ENCODE measurements at places on chromosomes 4 and X. TPM values are rescaled to one million over a fixed set of nuclear protein-coding genes. Genes with fewer than 3 reads are reported as not detected.

DNA sequence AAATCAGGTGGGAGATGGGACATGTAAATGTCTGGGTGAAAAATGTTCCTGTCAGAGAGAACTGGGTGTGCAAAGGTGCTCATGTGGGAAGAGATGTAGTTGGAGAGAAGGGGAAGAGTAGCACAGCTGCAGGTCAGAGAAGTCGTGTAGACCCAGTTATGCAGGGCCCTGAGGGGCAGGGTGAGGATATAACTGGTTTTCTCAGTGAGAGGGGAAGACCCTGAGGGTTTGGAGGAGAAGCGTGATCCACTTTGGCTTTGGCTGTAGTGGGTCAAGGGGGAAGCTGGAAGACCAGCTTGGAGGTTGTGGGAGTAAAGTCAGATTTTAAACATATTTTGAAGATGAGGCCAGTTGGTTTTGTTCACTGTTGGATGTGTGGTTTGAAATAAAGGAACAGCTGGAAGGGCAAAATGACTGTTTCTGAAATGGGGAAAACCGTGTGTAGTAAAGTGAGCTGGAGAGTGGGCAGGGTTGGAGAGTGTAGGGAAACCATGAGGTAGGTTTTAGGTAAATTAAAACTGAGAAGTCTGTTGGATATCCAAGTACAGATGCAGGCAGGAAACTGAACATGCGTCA is 44.2 kb downstream of the NAP1L5 start:
- peak; percentile 22 for DNase-seq

GRCh38 chr4:145055533-145056257 is 42.3 kb downstream of the ANAPC10 start:
- no peak for DNase-seq

- DNase-seq = no peak
These were observed 44.7 kb downstream of the DDX60 start for GRCh38 chr4:168273838-168274237.

DNA sequence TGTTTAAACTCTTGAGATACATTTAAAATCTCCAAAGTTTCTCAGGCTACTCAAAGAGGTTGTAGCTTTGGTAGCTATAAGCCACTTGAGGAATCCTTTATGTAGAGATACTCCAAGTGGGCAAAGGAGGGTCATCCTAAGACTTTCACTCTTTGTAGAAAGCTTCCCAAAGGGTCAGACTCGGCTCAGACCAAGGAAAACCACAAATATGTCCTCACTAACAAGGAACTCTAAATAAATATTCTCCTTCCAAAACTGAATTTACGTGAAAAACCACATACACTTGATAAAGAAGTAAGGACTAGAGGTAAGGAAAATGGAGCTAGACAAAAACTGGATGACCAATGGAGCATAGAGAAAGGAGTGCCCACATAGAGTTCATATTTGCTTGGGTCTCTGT is 41.7 kb upstream of the DDX60 start:
- no peak for DNase-seq

- DNase-seq = no peak
These were observed 67.7 kb downstream of the MCF2 start for GRCh38 chrX:139640259-139640658.

GRCh38 chrX:53362449-53362848 is 60.0 kb downstream of the SMC1A start:
- no peak for DNase-seq

DNA sequence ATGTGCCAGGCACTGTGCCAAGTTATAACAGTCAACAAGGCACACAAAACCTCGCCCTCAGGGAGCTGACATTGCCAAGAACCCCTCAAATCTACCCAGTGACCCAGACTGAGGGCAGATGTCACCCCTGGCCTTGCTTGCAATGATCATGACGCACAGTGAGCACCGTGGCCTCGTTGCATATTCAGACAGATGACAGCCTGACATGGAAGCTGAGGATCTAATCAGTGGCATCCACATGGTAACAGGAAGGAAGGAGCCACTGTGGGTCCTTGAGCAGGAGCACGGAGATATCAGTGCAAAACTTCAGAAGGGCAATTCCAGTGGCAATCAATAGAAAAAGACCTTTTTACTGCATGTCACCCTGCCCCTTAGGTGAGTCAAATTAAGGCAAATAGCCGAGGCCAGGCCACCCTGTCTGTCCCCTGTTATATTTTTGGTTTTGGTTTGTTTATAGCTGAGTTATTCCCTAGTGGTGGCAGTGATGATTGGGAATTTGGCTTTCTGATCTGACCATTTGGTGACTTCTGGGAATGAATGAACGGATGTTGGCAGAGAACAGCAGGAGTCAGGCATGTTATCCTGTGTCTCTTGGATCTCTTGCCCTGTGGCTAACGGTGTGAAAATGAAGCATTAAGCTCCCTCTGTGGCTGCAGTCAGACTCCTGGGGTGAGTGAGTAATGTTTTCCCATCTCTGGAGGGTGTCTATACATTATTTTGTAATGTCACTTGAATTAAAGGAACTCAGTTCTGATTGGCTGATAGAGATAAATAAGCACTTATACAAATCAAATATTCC is 20.4 kb downstream of the WDR13 start:
- peak; percentile 26 for DNase-seq

GRCh38 chr4:163612762-163613161 is 118.3 kb downstream of the TMA16 start:
- no peak for DNase-seq

Gene HPGD
- 2.7 TPM for total RNA-seq

Gene RBMXL3
- not detected for total RNA-seq

Gene LEF1
- total RNA-seq = 0.63 TPM

DNA sequence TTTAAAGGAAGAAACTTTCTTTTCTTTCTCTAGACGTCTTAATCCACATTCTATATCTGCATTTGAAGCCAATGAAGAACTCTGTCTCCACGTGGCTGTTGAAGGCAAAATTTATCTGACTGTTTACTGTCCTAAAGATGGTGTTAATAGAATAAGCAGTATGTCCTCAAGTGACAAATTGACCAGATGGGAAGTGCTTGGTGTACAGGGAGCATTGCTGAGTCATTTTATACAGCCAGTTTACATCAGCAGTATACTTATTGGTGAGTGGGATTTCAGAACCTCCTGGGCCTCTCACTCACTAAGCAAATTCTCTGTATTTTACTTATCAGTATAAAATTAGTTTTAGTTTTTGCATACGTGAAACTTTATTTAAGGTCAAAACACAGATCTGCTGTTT is 33.7 kb downstream of the ADAD1 start:
- DNase-seq = no peak

- no peak for DNase-seq
These were observed 752.5 kb upstream of the PCDH10 start for GRCh38 chr4:132396636-132397035.

Gene EDNRA
- 10.8 TPM for total RNA-seq

Gene ARSD
- total RNA-seq = 12.0 TPM

DNA sequence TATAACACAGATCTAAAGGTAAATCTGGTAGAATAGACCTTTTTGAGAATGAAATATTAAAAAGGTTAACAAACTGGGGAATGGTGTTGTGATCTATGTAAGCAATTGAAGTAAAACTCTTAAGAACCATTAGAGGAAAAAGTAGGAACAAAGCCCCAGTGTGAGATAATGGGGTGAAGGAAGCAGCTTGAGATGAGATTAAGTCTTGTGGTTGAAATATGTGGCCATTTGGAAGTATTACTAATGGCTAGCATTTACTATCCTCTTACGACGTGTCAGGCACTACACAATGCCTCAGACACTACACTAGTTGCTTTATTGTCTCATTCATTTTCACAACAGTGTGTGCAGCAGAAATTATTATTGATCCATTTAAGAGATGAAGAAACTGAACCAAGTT is 25.9 kb upstream of the NDNF start:
- DNase-seq = no peak

GRCh38 chr4:3276986-3277385 is 15.8 kb upstream of the RGS12 start:
- peak; percentile 53 for DNase-seq

Gene ASB12
- not detected for total RNA-seq

DNA sequence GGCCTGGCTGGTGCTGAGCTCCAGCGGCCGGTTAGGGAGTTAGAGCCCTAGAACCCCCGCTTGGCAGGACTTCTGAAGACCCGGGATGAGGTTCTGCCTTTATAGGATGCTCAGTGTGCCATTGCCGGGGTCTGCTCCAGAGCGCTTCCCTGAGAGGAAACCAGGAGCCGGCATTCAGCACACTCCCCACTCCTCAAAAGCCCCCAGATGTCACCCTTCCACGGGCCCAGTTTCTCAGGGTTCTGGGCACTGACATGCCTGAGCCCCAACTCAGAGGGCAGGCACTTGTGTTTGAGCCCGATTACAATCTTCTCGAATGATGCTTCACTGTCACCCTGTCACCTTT is 6.5 kb downstream of the NKX3-2 start:
- no peak for DNase-seq

DNA sequence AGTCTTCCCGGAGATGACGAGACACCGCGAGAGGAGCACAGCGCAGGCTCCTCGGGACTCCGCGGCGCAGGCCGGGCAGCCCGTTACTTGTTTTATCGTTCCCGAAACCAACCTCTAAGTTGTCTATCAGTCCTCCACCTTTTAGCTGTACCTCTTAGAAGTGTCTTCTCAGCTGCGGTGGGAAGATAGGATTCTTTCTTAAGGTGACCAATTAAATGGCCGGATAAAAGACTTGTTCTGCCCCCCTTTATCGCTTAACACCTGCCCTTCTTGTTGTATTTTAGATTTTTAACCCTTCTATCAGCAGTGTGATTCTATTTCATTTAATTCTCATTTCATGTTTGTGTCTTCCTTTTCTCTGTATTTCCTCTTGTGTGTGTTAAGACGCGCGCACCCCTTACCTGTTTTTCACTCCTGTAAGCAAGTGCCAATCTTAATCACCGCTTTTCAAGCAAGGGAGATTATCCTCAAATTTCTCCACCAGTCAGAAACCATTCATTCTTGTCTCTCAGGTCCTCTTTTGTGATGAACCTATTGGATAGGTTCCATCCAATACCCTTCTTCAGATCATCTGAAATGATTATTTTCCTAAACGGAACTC is at the start of gene SLC9B2:
Gene SLC9B2 (minus strand): TSS at position 15 of the 601 bp plus-strand sequence. CDS start 9,211 bp downstream, outside the sequence.
- DNase-seq = no peak

Gene TRPC5OS
- not detected for total RNA-seq

DNA sequence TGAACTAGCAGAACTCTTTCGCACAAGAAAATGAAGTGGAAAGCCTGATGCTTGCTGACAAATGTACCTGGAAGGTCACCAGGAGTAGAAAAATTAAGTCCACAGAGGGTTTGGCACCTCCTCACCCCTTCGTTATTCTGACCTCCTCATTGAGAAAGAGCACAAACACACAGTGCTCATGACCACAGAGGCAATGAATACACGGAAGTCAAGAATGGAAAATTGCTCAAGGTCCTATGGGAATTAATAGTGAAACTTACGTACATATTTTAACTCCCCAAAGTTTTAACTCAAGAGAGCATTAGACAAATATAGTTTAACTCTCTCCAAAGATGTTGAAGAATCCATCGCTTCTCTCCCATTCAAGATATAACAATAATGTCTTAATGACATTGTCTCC is 83.6 kb upstream of the CAMK2D start:
- peak; percentile 33 for DNase-seq

DNA sequence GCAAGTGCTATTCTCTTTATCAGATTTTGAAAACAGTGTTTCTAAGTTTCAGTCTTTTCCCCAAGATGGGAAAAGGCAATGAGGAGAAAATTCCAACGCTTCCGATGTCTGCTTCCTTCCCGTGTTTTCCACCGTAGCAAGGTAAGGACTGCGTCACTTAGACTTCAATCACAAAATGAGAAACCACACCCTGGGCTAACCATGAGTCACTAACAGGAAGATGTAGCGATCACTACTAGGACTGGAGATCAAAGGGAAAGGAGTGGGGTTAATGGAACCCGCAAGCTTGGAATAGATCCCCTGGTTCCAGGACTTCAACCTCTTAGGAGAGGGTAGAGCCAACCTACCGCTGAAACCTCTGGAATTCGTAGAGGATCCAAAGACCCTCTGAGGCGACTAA is 250.7 kb upstream of the ZFP42 start:
- no peak for DNase-seq

GRCh38 chr4:75702919-75703411 is 21.4 kb upstream of the USO1 start:
- no peak for DNase-seq

GRCh38 chrX:96984538-96984937 is 100.8 kb downstream of the RPA4 start:
- no peak for DNase-seq

Gene CSAG2
- not detected for total RNA-seq

DNA sequence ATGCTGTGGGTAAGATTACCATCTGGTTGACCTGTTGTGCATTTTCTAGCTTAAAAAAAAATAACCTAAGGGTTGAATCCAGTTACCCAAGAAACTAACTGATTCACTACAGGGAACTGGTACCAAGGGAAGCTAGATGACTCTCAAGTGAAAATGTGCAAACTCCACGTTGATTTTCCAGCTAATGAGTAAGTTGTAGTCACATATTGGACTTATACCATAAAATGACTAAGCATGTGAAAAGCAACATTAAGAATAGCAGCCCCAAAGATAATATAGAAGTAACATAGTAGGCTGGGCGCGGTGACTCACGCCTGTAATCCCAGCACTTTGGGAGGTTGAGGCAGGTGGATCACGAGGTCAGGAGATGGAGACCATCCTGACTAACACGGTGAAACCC is 270.9 kb downstream of the SPRY1 start:
- DNase-seq = peak; percentile 78

DNA sequence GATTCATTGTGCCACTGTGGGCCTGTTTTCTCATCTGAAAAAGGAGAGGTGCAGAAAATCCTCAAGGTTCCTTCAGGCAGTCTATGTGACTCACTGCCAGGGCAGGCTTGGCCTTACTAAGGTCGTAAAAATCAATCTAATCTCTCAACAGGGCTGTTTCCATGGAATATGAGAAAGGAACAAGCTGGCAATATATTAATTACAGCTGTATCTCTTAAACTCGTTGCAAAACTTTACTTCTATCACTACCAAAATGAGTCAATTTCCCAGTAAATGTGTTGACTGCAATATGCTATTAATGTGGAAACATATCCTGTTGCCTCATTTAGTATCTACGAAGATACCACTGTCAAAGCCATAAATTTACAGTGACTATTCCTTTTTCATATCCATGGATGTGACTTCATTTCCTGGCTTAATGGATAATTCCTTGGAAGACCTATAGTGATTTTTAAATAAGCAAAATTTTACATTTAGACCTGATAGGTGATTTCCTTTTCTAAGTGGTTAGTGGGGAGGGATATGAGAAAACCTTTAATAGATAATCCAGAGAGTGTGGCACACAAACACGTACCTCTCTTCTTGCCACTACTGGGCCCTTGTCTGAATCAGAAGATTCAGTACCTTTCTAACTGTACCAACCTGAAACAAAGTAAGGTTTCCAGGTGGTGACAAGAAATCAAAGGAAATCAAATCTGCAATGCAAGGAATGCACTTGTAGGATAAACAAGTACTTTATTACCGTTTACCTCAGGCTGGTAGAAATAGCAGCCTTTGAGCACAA is 127.4 kb upstream of the FTHL17 start:
- DNase-seq = no peak

Gene MAGEA12
- not detected for total RNA-seq

Gene IDUA
- 21.7 TPM for total RNA-seq

Measured in fibroblast of the aortic adventitia (primary cell).